ENCODE measurements at places on chromosomes 6 and 20. TPM values are rescaled to one million over a fixed set of nuclear protein-coding genes. Genes with fewer than 3 reads are reported as not detected.

DNA sequence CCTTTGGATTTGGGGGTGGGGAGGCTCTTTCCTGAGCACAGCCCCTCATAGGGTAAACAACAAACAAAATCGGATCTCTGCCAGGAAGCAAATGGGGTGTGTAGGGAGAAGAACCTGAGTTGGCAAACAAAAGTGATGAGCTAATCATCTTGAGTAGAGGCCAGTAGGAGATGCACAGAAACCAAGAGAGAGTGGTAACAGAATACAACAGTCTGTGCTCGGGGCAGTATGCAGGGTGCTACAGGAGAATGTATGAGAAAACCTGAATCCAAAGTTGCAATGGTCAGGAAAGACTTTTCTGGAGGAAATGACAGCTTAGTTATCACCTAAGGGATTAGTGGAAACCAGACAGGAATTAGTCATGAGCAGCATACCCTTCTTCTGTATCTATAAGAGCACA lies 177.8 kb downstream of the CDKAL1 start:
- H3K27me3 ChIP-seq: no peaks in the 10 kb centered on the region
- H3K4me1 ChIP-seq: peaks cover 8% of the 10 kb centered on the region
- no peak for DNase-seq
- no peak overlapping the region for H3K4me3 ChIP-seq

DNA sequence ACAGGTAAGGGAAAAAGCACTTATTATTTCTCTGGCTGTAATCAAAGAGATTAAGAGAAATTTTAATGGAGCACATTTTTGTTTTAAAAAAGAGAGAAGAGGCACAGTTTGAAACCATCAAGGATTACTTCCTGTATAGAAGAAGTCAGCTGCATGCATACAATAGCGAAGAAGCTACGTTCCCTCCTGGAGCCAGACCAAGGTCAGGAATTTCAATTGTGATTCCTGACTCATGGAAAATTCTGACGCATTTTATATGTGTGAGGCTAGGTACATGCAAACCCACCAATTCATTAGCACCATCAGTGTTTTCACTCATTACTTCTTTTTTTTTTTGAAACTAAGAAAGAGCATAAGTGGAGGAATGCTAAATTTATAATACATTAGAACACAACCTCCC lies 232.7 kb upstream of the SGK1 start:
- DNase-seq: no peak
- no peaks in the 10 kb centered on the region for H3K4me1 ChIP-seq
- H3K27me3 ChIP-seq: no peaks in the 10 kb centered on the region
- no peak overlapping the region for H3K4me3 ChIP-seq

GRCh38 chr6:27213544-27214125 lies 33.9 kb upstream of the PRSS16 start:
- no peaks in the 10 kb centered on the region for H3K36me3 ChIP-seq
- no peaks in the 10 kb centered on the region for H3K27me3 ChIP-seq
- no peaks in the 10 kb centered on the region for H3K4me1 ChIP-seq
- no peak overlapping the region for H3K4me3 ChIP-seq

DNA sequence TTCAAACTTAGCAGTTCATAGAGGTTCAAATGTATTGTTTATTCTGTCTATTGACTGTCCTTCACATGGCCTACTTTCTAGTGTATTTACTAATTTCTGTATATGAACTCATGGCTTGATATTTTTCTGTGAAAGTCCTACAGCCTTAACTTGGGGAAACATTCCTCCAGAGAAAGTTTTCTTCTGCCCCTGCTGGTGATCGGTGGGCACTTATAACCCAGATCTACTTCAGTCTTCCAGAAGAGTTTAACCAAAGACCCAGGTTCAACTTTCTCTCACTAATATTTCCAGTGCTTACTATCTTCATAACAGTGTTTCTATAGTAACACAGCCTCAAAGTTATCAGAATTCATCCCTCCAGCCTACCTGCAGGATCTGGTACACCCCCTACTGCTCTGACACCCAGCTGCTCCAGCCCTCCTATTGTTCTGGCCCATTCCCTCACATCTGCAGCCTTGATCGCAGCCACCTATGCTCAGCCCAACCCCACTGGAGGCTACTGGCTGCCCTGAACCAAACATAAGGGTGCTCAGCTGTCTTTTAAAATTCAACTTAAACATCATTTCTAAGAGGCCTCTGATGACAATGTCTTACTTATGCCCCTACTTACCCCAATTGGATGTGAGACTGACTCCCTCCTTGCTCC lies 72.3 kb downstream of the TBX18 start:
- no peak for DNase-seq
- no peak overlapping the region for H3K27ac ChIP-seq
- H3K4me1 ChIP-seq: peaks cover 11% of the 10 kb centered on the region
- H3K4me3 ChIP-seq: no peak overlapping the region

DNA sequence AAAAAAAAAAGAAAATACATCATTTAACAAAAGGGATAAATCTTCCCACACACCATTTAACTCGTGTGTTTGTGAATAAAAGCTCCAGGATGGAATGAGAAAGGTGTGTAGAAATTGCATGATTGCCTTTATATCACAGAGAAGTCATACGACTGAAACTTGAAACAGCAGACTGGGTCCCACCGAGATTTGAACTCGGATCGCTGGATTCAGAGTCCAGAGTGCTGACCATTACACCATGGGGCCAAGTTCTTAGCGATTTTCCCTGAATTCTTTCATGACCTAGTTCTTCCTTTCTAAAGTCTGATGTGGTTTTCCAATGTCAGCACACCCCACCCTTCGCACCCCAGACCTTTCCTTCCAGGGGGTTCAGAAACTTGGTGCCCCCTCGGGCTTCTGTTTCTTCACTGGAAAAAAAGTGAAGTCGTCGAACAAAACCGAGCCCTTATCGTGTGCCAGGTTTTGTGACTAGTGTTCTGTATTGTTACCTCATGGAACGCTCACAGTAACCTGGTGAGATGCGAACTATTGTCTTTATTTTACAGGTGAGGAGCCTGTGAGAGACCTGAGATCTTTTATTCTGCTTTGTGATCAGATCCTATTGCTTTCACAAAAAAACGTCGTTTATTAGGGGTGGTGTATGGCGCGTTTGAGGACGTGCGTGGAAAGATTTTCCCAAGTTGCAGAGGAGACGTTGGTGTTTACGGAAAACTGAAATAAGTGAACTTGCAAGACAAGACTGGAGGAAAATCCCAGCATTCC lies 120.8 kb downstream of the OR2B2 start:
- peak overlapping the region; percentile 46 for H3K27ac ChIP-seq
- no peak for DNase-seq
- peaks cover 6% of the 10 kb centered on the region for H3K4me1 ChIP-seq
- H3K27me3 ChIP-seq: no peaks in the 10 kb centered on the region
- H3K4me3 ChIP-seq: peak overlapping the region; percentile 78

DNA sequence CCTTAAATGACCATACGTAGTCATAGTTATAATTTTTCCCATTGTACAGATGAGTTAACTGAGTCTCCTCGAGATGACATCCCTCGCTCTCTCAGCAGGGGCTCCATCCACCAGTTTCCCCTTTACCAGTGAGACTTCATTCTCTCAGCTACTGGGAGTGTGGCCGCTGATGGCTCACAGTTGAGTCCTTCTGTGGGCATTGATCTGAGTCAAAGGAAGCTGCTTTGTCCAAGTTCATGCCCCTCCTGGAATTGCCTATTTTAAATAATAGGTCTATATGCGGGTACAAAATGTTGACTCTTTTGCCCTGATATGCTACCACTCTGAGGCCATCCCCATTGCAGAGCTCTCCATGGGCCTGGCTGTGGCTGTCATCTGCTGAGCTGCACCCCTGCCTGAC lies 14.8 kb upstream of the CST1 start:
- no peak overlapping the region for H3K27ac ChIP-seq
- no peak overlapping the region for H3K4me3 ChIP-seq
- no peaks in the 10 kb centered on the region for H3K27me3 ChIP-seq
- DNase-seq: no peak

GRCh38 chr6:116099036-116099435 lies 1.6 kb upstream of the NT5DC1 start:
- no peaks in the 10 kb centered on the region for H3K36me3 ChIP-seq
- H3K4me1 ChIP-seq: peaks cover 34% of the 10 kb centered on the region
- H3K4me3 ChIP-seq: no peak overlapping the region

- H3K4me1 ChIP-seq: no peaks in the 10 kb centered on the region
- no peaks in the 10 kb centered on the region for H3K36me3 ChIP-seq
- H3K4me3 ChIP-seq: no peak overlapping the region
- H3K27ac ChIP-seq: no peak overlapping the region
- DNase-seq: no peak
- H3K27me3 ChIP-seq: no peaks in the 10 kb centered on the region
Observed at GRCh38 chr20:15461938-15462337, 1111.3 kb downstream of the KIF16B start.

DNA sequence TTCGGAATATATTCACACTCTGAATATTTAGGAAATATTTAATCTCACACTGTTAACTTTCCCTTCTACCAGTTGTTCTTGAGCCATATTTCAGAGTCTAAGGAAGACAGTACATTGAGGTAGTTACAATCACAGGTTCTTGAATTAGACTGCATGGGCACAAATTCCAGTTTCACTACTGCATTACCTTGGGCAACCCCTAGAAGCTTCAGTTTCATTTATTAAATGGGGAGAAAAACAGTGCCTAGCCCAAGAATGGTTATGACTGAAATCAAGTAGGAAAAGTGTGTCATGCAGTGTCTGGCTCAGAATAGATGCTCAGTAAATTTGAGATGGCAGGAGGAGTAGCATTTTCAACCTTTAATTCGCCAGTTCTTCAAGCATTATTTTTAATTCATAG lies 124.5 kb upstream of the SAMD5 start:
- no peak overlapping the region for H3K4me3 ChIP-seq
- H3K27ac ChIP-seq: no peak overlapping the region
- no peaks in the 10 kb centered on the region for H3K36me3 ChIP-seq
- DNase-seq: no peak
- H3K27me3 ChIP-seq: no peaks in the 10 kb centered on the region

- no peak for DNase-seq
- H3K36me3 ChIP-seq: no peaks in the 10 kb centered on the region
- H3K4me3 ChIP-seq: no peak overlapping the region
- no peaks in the 10 kb centered on the region for H3K27me3 ChIP-seq
- H3K27ac ChIP-seq: no peak overlapping the region
Observed at GRCh38 chr6:158677906-158678578, 28.2 kb downstream of the SYTL3 start.

DNA sequence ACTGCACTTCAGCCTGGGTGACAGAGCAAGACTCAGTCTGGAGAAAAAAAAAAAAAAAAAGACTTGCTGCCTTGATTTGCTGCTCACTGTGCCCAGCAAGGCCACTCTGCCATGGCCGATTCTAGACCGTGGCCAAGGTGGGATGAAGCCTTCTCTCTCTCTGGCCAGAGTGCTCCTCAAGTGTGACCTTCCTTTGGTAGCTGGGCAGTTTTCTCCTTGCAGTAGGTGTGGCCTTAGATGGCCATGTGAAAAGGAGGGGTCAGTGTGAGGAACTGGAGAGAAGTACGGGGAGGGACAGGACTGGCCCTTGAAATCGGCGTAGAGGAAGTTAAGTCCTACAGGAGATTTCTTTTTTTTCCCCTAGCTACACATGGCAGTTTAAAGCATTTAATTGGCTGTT lies 272.0 kb downstream of the ARID1B start:
- no peaks in the 10 kb centered on the region for H3K27me3 ChIP-seq
- peaks cover 16% of the 10 kb centered on the region for H3K4me1 ChIP-seq
- DNase-seq: no peak
- H3K27ac ChIP-seq: no peak overlapping the region
- H3K36me3 ChIP-seq: no peaks in the 10 kb centered on the region

- peaks cover under 1% of the 10 kb centered on the region for H3K4me1 ChIP-seq
- no peak overlapping the region for H3K4me3 ChIP-seq
- no peaks in the 10 kb centered on the region for H3K36me3 ChIP-seq
- H3K27ac ChIP-seq: no peak overlapping the region
- no peaks in the 10 kb centered on the region for H3K27me3 ChIP-seq
Observed at GRCh38 chr6:144402750-144403149, 117.6 kb downstream of the UTRN start.

- H3K4me3 ChIP-seq: no peak overlapping the region
- no peaks in the 10 kb centered on the region for H3K4me1 ChIP-seq
- no peaks in the 10 kb centered on the region for H3K36me3 ChIP-seq
- no peak overlapping the region for H3K27ac ChIP-seq
Observed at GRCh38 chr6:31068669-31069340, 43.6 kb downstream of the C6orf15 start.

DNA sequence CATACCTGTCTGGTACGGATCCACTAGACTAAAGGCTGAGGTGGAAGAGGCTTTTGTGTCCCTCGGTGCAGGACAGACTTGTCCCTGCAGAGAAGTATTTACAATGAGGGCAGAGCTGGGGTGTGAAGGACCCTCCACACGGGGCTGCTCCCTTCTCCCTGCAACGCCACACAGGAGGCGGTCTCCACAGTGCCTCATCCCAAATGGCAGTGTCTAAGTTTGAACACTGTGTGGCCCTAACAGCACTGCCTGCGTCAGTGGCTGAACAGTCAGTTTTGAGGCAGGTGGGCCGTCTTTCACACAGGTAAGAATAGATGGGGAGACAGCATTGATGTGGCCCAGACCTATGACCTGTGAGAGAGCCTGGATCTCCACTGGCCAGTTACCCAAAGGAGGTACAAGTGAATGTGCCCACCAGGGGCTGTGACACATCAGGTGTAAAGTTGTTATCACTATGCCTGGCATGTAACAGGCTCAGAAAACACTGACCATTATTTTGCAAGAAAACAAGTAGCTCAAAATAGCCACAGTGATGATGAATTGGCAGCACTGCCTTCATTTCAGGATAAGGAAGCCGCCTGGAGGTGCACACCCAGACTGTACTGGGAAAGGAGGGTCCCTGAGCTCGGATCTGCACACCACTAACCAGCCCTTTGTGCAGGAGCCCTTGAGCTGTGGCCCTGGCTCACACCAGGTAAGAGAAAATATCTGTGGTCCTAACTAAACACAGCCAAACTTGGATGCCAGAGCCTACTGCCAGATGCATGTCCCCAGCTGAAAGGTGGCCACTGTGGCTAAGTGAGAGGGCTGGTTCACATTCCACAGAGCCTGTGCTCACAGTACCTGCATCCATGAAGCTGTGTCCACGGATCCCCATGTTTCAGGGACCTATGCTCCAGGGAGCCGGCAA lies 246.7 kb downstream of the DLL1 start:
- no peaks in the 10 kb centered on the region for H3K27me3 ChIP-seq
- H3K4me3 ChIP-seq: no peak overlapping the region
- H3K36me3 ChIP-seq: no peaks in the 10 kb centered on the region
- no peaks in the 10 kb centered on the region for H3K4me1 ChIP-seq
- no peak overlapping the region for H3K27ac ChIP-seq

DNA sequence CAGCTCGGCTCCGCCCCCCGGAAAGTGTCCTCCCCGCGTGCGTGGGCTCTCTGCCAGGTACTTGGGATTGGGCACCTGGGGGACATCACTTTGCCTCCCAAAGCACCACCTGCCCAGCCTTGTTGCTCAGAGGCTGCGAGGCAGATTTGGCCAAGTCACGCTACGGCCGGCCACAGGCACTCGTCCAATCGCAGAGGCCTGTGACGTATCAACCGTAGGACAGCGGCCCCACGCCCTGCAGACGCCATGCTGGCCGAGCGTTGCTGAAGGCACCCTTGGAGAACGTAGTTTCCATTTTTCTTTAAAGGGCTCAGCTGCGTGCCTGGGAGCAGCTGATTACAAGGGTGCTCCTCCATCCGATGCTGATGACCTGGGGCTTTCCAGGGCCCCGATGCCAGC lies 3.1 kb downstream of the NTSR1 start:
- no peaks in the 10 kb centered on the region for H3K36me3 ChIP-seq
- DNase-seq: no peak
- no peaks in the 10 kb centered on the region for H3K27me3 ChIP-seq
- no peak overlapping the region for H3K27ac ChIP-seq

Gene CASS4
- 3.1 TPM for total RNA-seq

Gene KCNB1
- total RNA-seq: 1.4 TPM

Gene CCN6
- not detected for total RNA-seq

Gene ALDH8A1
- total RNA-seq: 5.8 TPM

Gene PRR18
- not detected for total RNA-seq

Gene PEX7
- total RNA-seq: 7.6 TPM

All from thoracic aorta (tissue), 2 donors.